Fibroblast of the aortic adventitia (primary cell): ENCODE measurements at places on chromosomes 6 and 20.

DNA sequence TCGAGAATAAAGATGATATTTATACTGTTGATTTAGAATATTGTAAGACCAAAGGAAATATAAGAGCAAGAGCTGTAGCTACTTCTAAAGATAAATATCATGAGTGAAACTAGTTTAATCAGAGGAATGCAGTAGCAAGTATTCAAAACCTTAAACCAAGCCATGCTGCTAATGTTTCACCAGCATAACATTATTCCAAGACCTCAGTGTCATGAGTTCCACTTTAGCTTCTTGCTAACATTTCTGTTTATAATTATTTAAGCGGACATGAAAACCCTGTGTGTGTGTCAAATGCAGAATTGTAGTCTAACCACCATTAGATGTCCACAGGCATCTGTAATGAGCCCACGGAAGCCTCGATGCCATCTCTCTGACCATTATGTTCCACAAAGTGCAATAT, 752.6 kb upstream of the MARCKS start:
- DNase-seq = no peak

- DNase-seq = no peak
Observed at GRCh38 chr20:53699906-53700305, 106.3 kb upstream of the ZNF217 start.

DNA sequence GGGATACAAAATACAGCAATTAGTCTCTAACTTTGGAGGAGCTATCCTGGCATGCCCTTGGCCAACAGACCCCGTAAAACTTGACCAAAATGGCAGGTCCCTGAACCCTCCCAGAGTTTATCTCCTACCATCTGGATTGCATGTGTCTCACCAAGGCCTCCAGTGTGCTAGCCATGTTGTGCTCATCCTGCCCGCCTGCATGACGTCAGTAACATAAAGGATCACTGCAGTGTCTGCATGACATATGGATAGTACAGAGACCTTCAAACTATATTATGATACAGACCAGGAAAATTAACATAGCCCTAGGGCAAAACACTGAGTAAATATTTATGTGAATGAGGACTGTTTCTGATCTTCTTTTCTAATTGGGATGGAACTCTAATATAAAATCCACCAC, 25.3 kb downstream of the CPXM1 start:
- no peak for DNase-seq

- peak; percentile 46 for DNase-seq
Observed at GRCh38 chr6:76681781-76682180, 609.3 kb upstream of the IMPG1 start.

- DNase-seq = no peak
Observed at GRCh38 chr6:133131621-133132465, 109.3 kb upstream of the EYA4 start.
